ENCODE measurements at places on chromosomes 2 and 18. TPM values are rescaled to one million over a fixed set of nuclear protein-coding genes. Genes with fewer than 3 reads are reported as not detected.

Gene IL1F10
- not detected for total RNA-seq

Gene SULT1C4
- not detected for total RNA-seq

Gene ACTR1B
- total RNA-seq: 55.0 TPM

GRCh38 chr2:150608341-150608740 is 120.9 kb upstream of the RND3 start:
- no peak for DNase-seq

- DNase-seq: no peak
Measured at GRCh38 chr2:176997074-176997791, 215.4 kb upstream of the HNRNPA3 start.

DNA sequence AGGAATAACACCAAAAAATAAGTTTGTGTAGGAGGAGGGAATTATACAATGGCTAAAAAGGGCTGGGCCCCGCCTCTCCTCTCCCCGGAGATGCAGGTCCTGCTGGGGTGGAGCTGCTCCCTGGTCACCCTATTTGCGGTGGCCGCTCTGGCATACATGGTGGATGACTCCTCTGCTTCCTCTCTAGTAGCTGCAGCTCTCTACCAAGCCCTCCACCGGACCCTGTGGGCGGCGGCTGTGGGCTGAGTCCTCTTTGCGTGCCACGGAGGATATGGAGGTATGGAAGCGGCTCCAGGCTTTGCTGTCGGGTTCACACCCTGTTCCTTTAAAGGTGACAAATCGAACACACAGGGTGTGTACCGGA is 77.1 kb upstream of the SEC11C start:
- no peak for DNase-seq

- DNase-seq: no peak
Measured at GRCh38 chr2:236691799-236692167, 122.2 kb downstream of the ACKR3 start.

DNA sequence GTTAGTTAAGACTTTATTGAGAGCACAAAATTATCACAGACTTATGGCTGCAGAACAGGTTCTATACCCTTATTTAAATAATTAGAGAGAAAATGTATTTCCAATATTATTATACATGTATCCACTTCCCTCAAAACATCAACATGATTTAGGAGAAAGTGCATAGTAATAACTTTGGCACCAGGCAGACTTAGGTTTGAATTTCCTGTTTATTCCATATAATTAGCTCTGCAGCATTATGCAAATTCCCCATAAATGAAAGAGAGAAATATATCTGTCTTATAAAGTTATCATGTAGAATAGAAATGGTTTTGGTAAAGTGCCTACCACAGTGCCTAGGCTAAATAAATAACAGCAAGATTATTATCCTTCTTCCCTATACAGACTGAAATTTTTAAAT is 15.3 kb downstream of the SCN9A start:
- DNase-seq: no peak

Gene MYO1B
- total RNA-seq: 2.5 TPM

Gene ZC3H6
- 7.0 TPM for total RNA-seq

DNA sequence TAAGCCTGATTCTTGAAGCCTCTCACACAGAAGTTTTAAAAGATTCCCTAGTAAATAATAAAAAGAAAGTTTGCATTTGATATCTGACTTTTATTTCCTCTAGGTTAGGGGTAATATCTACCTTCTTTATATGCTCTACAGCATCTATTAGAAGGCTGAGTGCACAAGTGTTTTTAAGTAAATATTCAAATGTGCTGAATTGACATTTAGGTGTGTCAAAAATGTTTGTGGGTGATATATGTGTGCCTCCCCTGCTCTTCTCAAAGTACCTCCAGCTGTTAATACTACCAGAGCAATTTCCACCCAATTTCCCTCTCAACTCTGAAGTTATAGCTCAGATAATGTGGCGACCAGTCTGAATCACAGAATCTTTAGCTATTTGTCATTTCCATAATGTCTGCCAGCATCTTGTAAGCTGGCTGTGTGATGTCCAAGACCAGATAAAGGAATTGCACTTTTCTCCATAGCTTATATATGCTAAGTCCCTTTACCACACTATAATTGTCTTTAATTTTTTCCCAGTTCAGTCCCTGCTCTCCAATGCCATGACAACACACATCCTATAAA is 24.4 kb upstream of the ERMN start:
- no peak for DNase-seq

Gene DNER
- total RNA-seq: not detected

DNA sequence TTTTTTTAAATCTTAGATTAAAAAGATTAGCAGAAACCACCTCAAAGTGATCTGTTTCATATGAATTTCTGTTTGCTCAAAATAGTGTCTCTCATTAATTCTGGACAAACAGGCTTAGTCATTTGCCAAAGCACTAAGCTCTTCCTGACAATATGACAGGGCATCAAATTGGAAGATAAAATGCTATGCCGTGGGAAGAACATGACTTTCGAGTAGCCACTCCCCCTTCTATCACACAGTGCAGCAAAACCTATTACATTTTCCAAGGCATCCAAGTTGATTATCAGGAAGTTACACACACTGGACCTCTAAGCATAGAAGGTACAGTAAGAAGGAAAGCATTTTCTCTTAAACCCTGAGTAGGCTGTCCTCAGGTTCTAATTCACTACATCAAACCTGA is 89.5 kb downstream of the STK39 start:
- DNase-seq: no peak

GRCh38 chr18:51617572-51618260 is 420.2 kb upstream of the MEX3C start:
- DNase-seq: no peak

Gene GREB1
- total RNA-seq: 0.69 TPM

Gene EFR3B
- total RNA-seq: 0.07 TPM

Gene LYPD1
- not detected for total RNA-seq

Gene ASB18
- not detected for total RNA-seq

Gene LOXHD1
- total RNA-seq: not detected

Gene RFTN2
- not detected for total RNA-seq

DNA sequence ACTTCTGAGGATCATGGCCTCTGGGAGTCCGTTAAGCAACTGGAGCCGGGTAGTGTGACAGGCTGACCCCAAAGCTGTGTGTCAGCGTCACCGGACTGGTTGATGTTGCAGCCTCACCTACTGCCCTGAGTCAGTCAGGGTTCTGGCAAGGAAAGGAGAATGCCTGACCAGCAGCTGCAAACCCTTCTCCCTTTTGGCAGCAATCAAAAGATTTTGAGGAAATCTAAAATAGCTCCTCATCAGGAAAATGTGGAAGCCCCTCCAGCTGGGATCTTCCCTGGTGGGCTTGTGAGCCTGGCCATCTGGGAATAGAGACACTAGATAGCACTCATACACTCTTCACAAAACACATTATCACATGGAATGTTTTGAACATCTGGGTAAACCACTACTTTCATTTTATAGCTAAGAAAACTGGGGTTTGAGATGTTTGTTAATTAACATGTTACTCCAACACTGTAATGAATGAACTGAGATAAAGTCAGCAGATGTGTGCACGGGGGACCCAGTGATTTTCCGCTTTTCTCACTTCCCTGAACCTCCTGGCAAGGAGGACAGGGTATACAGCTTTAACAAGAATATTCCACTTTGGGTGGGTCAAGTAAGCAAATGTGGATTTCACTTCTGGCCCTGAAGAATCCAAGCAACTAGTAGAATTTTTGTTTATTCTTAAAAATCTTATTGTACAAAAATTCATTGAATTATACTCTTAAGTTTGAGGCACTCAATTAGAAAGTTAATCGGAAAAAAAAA is 24.7 kb downstream of the CLUL1 start:
- DNase-seq: no peak

DNA sequence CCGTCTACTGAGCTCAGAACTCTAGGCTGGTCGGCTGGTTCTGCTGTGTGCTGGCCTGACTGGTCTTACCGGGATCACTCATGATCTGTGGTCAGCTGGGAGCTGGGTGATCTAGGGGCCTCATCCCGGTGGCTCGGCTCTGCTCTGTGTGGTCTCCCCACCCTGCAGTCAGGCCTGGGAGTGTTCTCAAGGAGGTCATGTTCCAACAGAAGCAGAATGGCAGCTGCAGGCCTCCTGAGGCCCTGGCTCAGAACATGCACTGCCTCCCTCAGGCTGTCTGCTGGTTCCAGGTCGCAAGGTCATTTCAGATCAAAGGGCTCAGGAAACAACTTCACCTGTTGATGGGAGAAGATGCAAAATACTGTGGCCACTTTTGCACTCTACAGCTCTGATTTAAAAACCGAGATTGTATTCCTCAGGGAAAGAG is 81.1 kb upstream of the RFX8 start:
- DNase-seq: no peak

- DNase-seq: no peak
Measured at GRCh38 chr2:224381521-224382279, 20.2 kb downstream of the FAM124B start.

DNA sequence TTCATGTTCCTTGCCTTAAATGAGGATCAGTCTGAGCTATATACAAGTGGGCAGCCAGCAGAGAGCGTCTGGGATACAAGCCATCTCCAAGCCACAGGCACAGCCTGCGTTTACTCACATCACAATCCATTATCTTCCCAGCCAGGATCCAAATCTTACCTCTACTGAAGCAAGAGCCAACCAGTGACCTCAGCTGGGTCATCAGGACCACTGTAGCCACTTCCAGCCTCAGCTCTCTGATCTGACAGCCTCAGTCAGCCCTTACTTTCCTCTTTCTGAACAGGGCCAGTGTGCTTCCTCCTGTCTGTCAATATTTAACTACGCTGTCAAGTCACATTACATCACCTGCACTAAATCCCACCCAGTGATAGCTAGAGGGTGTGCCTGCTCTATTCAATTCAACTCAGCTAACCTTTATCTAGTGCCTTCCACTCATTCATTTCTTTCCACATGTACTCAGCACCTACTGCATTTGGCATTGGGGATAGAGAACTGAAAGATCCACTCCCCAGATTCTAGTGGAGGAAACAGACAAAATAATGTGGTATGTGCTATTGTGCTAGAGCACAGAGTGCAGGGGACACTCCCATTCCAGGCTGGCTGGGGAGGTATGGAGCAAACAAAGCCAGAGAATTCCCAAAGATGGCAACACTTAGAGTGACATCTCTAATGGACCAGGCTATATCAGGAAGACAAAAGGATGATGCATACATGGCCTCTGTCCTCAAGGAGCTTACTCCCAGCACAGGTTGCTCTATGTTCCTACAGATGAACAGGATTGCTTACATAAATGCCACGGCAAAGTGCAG is 146.5 kb downstream of the NCKAP5 start:
- DNase-seq: no peak

Gene ACKR3
- 6.6 TPM for total RNA-seq

GRCh38 chr2:1253629-1254028 is 159.6 kb upstream of the TPO start:
- DNase-seq: no peak

DNA sequence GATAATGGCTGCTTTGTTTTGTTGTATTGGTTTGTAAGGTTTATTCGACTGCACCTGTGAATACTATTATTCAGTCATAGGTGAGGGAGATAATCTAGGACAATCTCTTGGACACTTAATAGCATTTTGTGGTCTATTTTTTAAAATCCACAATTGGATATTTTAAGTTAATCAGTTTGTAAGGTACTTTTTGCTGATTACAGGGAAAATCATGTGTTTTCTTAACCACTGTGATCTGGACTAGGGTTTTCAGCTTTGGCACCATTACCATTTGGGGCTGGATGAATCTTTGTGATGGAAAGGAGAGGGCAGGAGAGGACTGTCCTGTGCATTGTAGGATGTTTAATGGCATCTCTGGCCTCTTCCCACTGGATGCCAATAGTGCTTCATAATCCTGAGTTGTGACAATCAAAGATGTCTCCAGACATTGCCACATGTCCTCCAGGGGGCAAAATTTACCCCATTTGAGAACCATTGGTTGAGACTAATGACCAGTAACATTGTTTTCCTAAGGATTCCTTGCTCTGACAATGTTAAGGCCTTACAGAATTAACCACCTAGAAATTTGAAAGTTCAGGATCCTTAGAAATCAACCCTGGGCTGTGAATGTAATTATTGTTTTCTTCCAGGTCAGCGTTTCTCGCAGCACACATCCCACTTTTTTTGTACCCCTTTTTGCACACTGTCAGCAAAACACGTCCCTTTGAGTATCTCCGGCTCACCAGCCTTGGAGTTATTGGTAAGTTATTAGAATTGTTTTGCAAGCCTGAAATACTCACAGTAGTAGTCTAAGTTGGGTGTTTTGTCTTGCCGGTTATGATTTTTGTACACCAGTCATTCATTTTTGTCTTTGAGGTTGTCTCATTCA is 15.6 kb downstream of the CNOT9 start:
- no peak for DNase-seq

GRCh38 chr2:60158262-60158661 is 395.2 kb downstream of the BCL11A start:
- DNase-seq: no peak

Gene DSG4
- not detected for total RNA-seq

Gene VWA3B
- not detected for total RNA-seq

GRCh38 chr18:63646936-63647335 is 2.9 kb upstream of the SERPINB4 start:
- DNase-seq: no peak
